Endothelial cell of umbilical vein (primary cell): ENCODE measurements at places on chromosomes 4 and X. TPM values are rescaled to one million over a fixed set of nuclear protein-coding genes. Genes with fewer than 3 reads are reported as not detected.

Gene SH3TC1
- 174 and 192 TPM in 2 replicates for total RNA-seq

Gene SGCB
- total RNA-seq = 54.0 and 54.4 TPM in 2 replicates

Gene CNKSR2
- total RNA-seq = 0.13 and 0.48 TPM in 2 replicates

Gene NEIL3
- total RNA-seq = 6.9 and 8.2 TPM in 2 replicates

Gene CDS1
- 0.07 TPM in 1 of 2 replicates, not detected in the other for total RNA-seq

Gene UCP1
- total RNA-seq = not detected in 2 replicates

Gene GPAT3
- total RNA-seq = 2.1 and 3.1 TPM in 2 replicates

Gene CFAP99
- total RNA-seq = 0.12 TPM in 1 of 2 replicates, not detected in the other

Gene TRAM1L1
- total RNA-seq = 0.88 and 1.1 TPM in 2 replicates

Gene SRPX
- 104 and 126 TPM in 2 replicates for total RNA-seq

Gene MAGEB10
- total RNA-seq = not detected in 2 replicates

Gene MBTPS2
- 14.5 and 16.4 TPM in 2 replicates for total RNA-seq

Gene S100P
- total RNA-seq = not detected in 2 replicates

Gene MAP9
- 1.1 and 1.3 TPM in 2 replicates for total RNA-seq

Gene TCEAL3
- 21.3 and 23.7 TPM in 2 replicates for total RNA-seq

Gene CCDC149
- 11.3 and 12.5 TPM in 2 replicates for total RNA-seq

Gene SRPK3
- 0.18 and 0.40 TPM in 2 replicates for total RNA-seq

Gene HNRNPH2
- 58.5 and 59.1 TPM in 2 replicates for total RNA-seq

Gene DACH2
- not detected in 2 replicates for total RNA-seq

Gene BMX
- total RNA-seq = 86.0 and 105 TPM in 2 replicates

Gene SLC49A3
- total RNA-seq = 5.0 and 11.5 TPM in 2 replicates

Gene SSX2
- not detected in 2 replicates for total RNA-seq

Gene KLHL13
- total RNA-seq = 15.3 and 19.0 TPM in 2 replicates

Gene GSX2
- not detected in 2 replicates for total RNA-seq

Gene HSD17B11
- total RNA-seq = 16.0 and 21.1 TPM in 2 replicates

Gene PCDH10
- total RNA-seq = 56.5 and 91.7 TPM in 2 replicates

Gene PFKFB1
- total RNA-seq = 0.16 and 0.20 TPM in 2 replicates
